Epithelial cell of esophagus (primary cell): ENCODE measurements at places on chromosomes 6 and 20.

GRCh38 chr6:144580039-144580438 is 294.9 kb downstream of the UTRN start:
- no peak for DNase-seq

DNA sequence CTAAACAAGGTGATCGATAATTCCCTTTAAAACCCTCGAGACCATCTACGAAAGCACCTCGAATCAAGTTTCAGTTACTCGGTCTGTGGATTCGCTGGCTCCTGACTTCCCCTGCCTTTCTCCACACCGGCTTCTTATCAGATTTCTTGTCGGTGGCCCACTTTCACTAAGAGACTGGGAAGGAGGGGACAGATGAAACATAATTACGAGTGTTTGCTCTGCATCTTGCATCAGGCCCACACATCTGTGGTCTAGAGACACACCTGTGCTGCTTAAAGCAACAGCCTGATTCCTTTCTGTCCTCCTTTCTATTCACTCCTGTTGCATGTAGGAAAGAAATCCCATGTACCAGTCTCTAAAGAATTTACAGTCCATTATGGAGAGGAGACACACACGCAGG is 37.7 kb downstream of the INSM1 start:
- DNase-seq, result no peak

GRCh38 chr20:63707558-63708300 is at the start of the genes ARFRP1 and ZGPAT:
ARFRP1 (minus strand) TSS chr20:63707976; CDS start chr20:63707091, 885 bp downstream.
ZGPAT (plus strand) TSS chr20:63708039; CDS start chr20:63708581, 542 bp downstream.
- peak; percentile 88 for DNase-seq

- DNase-seq, result no peak
Observed at GRCh38 chr6:102195311-102195710, 801.8 kb downstream of the GRIK2 start.

DNA sequence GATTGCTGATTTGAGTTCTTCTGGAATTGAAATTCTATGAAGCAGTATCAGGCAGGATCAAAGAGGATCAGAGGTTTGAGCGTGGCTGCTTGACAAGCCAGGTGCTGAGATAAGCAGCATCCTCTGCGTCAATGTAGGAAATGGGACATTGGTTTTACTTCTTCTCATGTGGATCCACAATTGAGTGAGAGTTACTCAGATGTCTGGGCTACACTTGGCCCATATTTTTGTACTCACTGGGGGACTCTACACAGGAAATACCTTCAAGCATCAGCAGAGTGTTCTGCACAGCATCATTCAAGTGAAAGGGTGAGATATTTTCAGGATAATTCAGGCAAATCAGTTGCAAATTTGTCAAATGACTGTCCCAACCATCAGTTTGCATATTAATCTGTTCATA is 613.9 kb upstream of the ARID1B start:
- DNase-seq, result no peak

- no peak for DNase-seq
Observed at GRCh38 chr20:31868853-31869672, 1.3 kb downstream of the DUSP15 start.

DNA sequence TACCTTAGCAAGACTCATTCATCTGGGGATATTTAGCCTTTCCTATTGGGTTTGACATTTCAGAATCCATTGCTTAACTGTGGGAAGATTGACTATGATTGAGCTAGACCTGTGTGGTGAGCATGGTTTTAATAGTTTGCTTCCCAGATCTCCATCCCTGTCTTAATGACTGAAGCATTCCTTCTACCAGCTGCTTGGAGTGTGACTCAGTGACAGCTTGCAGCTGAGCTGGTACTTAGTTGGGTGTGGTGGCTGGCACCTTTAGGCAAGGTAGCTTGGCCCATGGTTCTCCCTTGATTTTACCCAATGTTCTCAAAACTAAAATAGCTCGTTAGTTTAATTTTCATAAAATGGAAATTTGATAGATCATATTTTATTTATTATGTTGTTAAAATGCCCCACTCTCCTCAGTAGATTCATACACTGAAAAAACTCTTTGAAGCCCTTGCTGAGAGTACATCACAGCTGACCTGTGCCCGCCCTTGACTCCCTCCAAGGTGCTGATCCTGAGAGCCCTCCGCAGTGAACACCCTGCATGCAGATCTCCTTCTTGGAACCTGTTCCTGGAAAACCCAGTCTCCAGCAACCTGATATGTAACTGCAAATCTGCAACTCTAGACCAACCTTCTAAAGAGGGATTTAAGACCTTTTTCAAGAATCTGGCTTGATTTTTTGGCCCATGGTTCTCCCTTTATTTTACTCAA is 19.1 kb downstream of the DOK5 start:
- DNase-seq, result no peak

DNA sequence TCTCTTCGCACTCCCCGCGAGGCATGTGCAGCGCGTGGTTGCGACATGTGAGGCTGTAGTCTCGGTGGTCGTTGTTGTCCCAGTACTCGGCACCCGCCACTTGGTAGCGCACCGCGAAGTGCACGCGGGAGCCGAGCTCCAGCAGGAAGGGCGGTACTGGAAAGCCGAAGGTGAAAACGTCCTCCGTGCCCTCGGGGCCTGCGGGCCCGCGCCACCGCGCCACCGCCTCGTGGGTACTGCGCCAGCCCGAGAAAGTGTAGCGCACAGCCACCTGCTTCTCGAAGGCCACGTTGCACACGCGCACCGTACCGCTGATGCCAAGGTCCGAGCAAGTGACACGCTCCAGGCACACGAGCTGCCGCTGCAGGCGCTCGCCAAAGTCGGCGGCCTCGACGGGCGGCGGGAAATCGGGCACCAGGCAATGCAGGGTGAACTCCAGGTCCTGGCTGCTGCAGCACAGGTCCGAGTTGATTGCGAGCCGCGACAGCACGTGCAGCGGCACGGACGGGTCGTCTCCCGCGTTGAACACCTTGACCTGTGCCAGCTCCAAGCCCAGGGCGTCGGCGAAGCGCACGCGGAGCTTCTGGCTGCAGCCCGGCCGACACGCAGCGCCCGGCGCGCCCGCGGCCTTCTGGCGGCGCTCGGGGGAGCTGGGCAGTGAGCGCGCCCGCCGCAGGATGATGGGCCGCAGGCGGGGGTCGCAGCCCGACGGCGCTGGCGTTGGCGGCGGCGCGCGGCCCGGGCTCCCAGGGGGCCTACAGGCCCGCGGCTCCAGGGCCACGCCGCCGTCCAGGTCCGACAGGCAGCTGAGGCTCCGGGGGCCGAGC is 840 bp downstream of the PPP1R3D start:
- DNase-seq, result no peak

GRCh38 chr20:3174442-3175261 is 1.3 kb upstream of the LZTS3 start:
- DNase-seq, result peak; percentile 56

DNA sequence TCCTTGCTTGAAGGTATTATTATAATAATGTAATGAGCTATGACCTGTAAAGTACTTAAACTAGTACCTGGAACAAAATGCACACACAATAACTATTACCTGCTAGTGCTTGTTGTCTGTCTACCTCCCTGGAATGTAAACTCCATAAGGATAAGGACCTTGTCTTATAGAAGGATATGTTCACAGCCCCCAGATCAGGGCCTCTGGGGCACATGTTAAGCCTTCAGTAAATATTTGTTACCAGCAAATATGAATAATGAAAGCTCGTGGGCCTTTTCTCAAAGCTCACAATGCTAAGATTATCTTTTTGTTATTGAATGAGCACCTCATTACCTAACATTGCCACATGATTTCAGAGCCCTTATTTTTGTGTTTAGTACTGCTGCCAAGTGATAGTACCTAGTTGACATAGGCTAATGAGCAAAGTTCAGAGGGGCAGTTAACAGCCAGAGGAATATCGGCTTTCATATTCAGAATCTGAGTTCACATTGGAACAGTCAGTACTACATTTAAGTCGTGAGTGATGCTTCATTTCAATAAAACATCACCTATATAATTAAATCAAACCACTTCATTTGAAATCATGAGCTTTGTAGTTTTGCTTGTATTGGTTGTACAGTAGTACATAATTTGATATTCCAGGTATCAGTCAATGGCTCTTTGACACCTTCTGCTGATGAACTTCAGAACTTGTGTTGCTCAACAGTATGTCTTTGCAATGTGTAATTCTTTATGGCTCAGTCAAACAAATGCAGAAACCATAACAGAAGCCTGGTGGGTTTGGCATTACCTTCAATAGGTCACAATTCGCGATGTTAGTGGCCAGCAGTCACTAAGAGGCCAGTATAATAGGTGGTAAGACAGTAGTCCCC is 11.8 kb upstream of the SMLR1 start:
- peak; percentile 6 for DNase-seq

DNA sequence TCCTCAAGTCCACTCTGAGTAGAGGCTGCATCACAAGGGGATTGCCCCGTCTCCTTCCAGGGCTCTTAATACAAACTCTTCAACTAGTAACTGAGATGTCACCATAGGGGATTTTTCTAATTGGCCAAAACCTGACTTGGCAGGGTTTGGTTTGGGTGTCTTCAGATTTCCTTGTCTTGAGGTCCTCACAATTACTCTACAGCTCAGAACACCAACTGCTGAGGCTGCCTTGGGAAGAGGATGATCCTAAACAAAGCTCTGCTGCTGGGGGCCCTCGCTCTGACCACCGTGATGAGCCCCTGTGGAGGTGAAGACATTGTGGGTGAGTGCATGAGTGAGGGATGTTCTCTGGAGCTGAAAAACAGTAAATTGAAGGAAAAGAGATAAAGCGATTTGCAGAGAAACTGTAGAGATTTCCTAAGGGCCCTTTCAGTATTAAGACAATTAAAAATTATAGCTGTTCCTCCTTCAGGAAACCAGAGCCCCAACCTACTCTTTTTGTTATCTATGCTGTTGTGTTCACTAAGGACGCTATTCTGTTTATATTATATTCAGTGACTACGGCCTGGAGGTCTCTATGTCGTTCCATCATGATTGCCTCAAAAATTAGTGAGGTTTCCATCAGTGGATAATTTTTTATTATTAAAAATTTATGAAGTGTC is at the start of gene HLA-DQA1:
Gene HLA-DQA1 (plus strand): TSS at position 188 of the 662 bp plus-strand sequence. CDS start 53 bp downstream, at position 241.
- DNase-seq, result no peak

GRCh38 chr6:1590580-1590979 is 19.1 kb upstream of the FOXC1 start:
- DNase-seq, result no peak
